ENCODE measurements at places on chromosomes 1 and 21.

- DNase-seq, result no peak
These were observed 13.0 kb downstream of the KCNK2 start for GRCh38 chr1:215095524-215095923.

- DNase-seq, result no peak
These were observed 16.9 kb upstream of the CDC14A start for GRCh38 chr1:100335436-100335835.

- DNase-seq, result no peak
These were observed 14.3 kb downstream of the ATF3 start for GRCh38 chr1:212622906-212623305.

- no peak for DNase-seq
These were observed 7.8 kb downstream of the ZBTB7B start for GRCh38 chr1:155010211-155010918.

DNA sequence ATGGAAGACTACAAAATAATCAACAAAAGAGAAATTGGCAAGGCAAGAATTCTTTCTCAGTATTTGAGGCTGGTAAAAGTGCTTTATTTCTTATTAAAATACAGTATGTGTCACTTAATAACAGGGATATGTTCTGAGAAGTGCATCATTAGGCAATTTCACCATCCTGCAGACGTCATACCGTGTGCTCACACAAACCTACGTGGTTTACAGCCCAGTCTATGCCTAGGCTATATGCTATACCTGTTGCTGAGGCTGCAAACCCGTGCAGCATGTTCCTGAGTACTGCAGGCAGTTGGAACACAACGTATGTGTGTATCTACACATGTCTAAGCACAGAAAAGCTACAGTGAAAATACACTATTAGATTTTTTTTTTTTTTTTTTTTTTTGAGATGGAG lies 2.7 kb upstream of the CCDC27 start:
- DNase-seq, result no peak

GRCh38 chr1:44807364-44808062 lies 362 bp upstream of the DYNLT4 start:
- DNase-seq, result peak; percentile 78
